MCF 10A (cell line): ENCODE measurements at places on chromosomes 13 and 19.

DNA sequence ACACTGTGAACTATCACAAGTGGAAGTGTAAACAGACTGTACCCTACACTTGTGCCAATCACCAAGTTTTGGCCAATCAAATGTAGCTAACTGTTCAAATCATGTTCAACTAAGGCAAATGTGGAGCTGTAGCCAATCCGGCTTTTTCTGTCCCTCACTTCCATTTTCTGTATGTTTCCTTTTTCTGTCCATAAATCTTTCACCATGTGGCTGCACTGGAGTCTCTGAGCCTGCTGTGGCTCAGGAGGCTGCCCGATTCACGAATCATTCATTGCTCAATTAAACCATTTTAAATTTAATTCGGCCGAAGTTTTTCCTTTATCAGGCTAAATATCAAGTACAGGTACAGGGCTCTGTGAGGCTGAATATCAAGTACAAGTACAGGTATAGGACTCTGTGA lies 216.5 kb downstream of the RFC3 start:
- DNase-seq = no peak

- no peak for DNase-seq
Measured at GRCh38 chr19:49559928-49560327, 20.4 kb downstream of the NOSIP start.

- no peak for DNase-seq
Measured at GRCh38 chr19:55536951-55537740, at the start of gene SBK2. Gene SBK2, minus strand, starts transcription at chr19:55537133. Its CDS starts 839 bp downstream, at chr19:55536294.

- no peak for DNase-seq
Measured at GRCh38 chr13:21758441-21758840, 87.6 kb downstream of the FGF9 start.

DNA sequence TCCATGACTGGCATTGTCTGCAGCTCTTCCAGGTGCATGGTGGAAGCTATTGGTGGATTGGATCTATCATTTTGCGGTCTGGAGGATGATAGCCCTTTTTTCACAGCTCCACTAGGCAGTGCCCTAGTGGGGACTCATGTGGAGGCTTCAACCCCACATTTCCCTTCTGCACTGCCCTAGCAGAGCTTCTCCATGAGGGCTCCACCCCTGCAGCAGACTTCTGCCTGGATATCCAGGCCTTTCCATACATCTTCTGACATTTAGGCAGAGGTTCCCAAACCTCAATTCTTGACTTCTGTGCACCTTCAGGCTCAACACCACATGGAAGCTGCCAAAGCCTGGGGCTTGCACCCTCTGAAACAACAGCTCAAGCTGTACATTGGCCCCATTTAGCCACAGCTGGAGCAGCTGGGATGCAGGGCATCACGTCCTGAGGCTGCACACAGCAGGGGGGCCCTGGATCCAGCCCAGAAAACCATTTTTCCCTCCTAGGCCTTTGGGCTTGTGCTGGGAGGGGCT lies 800.2 kb upstream of the MIR17HG start:
- no peak for DNase-seq

DNA sequence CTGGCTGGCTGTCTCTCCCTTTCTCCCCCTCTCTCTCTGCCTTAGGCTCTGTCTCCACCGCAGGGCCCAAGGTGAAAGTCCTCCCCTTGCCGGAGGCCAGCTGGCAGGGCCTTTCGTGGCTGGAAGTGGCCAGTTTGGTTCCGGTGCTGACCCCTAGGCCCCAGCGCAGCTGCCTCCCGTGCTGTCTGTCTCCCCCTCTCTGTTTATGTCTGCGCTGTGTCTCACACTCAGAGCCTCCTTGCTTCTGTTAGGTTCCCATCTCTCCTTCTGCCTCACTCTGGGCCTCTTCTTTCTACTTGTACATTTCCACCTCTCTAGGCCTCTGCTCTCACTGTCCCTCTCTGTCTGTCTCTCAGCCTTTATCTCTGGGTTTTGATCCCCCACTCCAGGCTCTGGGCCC lies 13.1 kb downstream of the CCDC97 start:
- no peak for DNase-seq

- no peak for DNase-seq
Measured at GRCh38 chr19:30780456-30780855, 408.3 kb downstream of the ZNF536 start.

- DNase-seq = no peak
Measured at GRCh38 chr13:114303700-114304327, 10.5 kb upstream of the CHAMP1 start.

- no peak for DNase-seq
Measured at GRCh38 chr19:1085676-1086442, 9.3 kb downstream of the POLR2E start.

DNA sequence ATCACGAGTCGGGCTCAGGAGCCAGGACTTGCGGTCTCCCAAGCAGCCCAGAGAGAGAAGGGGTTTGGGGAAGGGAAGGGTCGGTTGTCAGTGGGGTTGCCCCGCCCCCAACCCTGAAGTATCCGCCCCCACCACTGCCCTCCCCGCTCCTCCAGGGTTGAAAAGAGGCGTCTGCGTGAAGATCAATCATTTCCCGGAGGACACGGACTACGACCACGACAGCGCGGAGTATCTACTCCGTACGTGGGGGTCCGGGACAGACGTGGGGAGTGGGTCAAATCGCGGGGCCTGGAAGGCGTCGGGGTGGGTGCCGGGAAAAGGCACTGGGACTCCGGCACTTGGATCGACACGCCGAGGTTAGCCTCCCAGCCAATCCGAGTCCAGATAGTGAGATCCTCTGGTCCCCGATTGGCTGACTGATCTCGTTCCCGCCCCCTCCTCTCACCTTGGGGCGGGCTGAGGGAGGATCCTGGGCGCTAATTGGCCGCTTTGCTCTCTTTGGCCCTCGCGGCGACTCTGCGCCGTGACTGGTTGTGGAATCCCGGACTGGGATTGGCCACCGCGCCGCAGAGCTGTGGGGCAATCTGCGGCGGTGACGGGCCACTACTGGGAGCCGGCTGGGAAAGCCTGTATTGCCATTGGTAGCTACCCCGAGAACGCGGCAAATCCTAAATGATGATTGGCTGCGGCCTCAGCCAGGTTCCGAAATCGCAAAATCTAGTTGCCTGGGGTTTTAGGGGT lies 13.3 kb upstream of the CACNG6 start:
- no peak for DNase-seq

DNA sequence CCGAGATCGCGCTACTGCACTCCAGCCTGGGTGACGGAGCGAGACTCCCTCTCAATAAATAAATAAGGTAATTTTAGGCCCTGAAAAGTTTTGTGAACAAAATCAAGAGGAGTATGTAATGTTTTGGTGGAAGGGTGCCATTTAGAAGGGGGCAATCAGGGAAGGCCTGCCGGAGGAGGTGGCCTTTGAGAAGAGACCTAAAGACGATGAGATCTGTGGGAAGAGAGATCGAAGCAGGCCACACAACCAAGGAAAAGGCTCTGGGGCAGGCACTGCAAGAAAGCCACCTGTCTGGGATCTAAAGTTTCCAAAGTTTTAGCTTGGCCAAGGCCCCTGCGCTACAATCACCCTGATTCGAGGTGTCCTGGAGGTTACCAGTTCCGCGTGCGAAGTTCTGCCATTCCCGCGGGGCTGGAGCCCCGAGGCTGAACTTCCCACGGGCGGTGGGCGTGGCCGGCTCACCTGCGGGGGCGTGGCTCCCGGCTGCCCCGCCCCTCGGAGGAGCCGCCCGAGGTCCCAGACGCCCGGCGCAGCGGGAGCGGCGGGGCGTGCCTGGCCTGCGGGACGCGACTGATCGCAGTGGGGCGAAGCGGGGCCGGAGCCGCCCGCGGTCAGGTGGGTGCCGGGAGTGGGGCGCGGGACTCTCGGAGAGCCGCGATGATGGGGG lies at the start of gene KLC3:
Gene KLC3 (plus strand): TSS at position 519 of the 667 bp plus-strand sequence. CDS start 4,792 bp downstream, outside the sequence.
- DNase-seq = peak; percentile 47

GRCh38 chr13:44426461-44426860 lies 52.8 kb downstream of the SERP2 start:
- no peak for DNase-seq

- DNase-seq = no peak
Measured at GRCh38 chr19:47020132-47020805, 632 bp downstream of the NPAS1 start.

DNA sequence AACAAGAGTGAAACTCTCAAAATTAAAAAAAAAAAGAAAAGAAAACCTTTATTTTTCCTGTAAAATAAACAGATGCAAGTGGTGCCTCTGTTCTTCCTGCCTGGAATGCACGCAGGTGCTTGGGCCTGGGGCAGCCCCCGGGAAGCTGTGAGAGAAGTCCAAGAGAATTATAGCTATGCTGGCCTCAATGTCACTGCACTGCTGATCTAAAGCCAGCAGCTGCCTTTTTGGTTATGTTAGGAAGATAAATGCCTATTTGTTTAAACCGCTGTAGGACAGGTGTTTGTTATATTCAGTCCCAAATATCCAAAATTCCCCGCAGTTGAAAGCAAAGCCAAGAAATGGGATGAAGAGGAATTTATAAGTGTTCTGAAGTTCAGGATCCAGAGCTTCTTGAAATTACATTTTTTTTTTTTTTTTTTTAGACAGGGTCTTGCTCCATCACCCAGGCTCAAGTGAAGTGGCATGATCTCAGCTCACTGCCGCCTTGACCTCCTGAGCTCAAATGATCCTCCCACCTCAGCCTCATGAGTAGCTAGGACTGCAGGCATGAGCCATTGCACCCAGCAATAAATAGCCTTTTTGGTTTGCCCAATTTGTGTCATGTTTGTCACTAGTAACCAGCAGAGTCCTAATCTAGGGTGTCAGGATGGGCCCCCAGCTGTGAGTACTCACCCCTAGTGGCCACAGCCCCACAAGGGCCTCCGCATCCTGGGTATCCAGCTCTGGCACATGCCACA lies 2.2 kb downstream of the RINL start:
- no peak for DNase-seq

DNA sequence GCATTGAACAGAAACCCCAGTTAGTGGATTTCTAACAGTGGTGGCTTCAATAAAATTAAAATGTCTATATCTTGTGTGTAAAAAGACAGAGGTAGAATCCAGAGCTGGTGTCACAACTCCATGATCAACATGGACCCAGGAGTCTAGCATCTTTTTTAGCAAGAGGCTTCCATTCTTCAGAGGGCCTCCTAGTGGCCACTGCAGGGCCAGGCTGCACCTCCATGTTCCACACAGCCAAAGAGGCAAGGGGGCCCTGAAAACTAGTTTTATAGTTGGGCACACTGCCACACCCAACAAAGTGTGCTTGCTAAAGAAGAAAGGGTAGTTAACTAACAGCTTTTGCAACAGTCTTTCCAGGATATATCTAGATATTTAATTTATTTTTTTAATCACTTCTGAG lies 12.9 kb downstream of the N4BP2L1 start:
- peak; percentile 28 for DNase-seq

DNA sequence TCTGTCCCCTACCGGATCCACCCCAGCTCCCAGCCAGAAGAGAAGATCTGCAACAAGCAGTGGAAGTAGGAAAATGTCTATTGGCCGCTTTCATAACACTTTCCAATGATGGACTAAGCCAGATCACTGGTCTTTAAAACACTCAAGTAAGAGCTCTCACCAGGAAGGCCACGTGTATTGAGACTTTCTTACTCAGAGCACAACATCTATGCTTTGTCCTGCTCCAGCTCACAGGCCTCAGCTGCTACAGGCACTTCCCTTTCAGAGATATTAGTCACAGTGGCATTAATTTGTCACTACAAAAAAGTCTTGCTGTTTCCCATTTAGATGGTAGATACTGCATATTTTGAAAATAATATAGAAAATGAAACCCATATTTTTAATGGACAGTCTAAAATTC lies 164.2 kb downstream of the ABCC4 start:
- no peak for DNase-seq

DNA sequence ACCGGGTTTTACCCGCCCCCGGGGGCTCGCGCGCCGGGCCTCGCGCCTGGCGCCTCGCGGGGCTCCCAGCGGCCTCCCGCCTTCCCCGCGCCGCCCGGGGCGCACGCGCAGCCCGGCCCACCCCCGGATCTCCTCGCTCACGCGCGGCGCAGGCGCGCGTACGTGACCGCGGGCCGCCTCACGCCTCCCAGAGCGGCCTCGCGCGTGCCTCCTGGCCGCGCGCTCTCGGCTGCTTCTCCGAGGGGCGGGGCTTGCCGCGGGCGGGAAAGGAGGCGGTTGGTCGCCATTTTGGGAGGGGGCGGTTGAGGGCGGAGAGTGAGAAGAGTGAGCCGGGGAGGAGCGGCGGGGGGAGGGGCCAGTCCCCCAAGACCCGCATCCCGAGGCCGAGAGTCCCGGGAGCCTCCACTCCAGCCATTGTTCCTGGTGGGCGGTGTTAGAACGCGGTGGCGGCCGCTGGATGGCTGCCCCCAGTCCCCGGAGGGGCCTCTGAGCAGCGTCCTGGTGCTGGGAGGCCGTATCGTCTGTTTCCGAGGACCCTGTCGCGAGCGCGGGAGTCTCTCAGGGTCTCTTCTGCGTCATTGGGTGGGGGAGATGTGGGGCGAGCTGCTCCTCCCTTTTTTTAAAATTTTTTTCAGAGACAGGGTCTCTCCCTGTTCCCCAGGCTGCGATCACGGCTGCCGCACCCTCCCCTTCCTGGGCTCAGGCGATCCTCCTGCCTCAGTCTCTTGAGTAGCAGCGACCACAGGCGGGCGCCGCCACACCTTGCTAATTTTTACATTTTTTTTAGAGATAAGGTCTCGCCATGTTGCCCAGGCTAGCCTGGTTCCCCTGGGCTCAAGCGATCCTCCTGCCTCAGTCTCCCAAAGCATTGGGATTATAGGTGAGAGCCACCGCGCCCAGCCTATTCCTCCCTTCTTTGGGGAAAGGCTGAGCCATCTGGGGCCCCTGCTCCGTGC lies at the start of gene ZNF541:
Gene ZNF541 (minus strand): TSS at position 78 of the 956 bp plus-strand sequence. CDS start 17,292 bp downstream, outside the sequence.
- DNase-seq = no peak

DNA sequence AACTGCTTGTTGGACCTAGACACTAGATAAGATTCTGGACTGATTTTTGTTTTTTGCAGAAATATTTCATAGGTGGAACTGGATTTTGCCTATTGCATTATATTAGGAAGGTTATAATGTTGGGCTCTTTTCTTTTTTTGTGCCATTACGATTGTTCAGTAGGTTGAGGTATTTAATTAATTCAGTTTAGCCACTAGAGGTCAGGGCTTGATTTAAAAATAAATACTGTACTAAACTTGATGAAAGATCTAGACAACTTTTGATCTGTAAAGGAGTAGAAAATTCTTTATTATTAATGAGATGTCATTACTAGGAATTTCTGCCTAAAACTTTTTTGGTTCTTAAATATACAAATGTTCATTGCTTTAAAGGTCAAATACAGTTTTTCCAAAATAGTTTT lies 15.2 kb upstream of the SUPT20H start:
- peak; percentile 49 for DNase-seq

DNA sequence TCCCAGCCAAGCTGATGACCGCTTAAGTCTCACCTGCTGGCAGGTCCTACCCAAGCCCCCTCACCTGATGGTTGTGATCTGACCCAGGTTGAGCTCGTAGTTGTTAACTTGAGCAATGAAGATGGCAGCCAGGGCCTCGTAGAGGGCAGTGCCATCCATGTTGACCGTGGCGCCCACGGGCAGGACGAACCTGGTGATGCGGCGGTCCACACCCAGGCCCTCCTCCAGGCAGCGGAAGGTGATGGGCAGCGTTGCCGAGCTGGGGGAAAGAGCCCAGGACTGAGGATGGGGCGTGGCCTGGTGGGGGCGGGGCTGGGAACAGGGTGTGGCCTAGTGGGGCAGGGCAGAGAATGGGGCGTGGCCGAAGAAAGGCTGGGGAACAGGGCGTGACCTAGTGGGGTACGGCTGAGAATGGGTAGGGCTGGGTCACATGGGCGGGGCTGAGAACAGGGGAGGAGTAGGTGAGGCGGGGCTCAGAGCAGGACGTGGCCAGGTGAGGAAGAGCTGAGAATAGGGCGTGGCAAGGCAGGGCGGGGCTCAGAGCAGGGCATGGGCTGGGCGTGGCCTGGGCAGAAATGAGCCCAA lies 12.9 kb downstream of the OR7C2 start:
- no peak for DNase-seq

- no peak for DNase-seq
Measured at GRCh38 chr13:32845952-32846950, 170.0 kb upstream of the KL start.

- DNase-seq = peak; percentile 55
Measured at GRCh38 chr13:60431108-60431700, 34.2 kb downstream of the TDRD3 start.
